ENCODE measurements at places on chromosomes 13 and 19.

- DNase-seq, result no peak
These were observed 3.2 kb upstream of the ZNF154 start for GRCh38 chr19:57712222-57712621.

DNA sequence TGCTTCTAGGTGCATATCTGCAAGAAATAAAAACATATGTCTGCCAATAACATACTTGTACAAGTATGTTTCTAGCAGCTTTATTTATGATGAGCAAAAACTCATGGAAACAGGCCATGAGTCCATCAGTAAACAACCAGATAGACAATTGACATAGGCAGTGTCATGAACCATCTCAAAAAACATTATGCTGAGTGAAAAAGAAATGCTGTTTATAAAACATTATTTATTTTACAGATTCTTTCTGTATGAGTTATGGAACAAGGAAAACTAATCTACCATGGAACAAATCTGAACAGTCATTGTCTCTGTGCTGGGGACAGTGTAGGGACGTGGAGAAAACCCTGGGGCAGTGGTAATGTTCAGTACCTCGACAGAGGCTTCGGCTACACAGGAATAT, 283.9 kb downstream of the UQCRFS1 start:
- no peak for DNase-seq

GRCh38 chr13:95516021-95516420, 36.5 kb upstream of the CLDN10 start:
- no peak for DNase-seq

DNA sequence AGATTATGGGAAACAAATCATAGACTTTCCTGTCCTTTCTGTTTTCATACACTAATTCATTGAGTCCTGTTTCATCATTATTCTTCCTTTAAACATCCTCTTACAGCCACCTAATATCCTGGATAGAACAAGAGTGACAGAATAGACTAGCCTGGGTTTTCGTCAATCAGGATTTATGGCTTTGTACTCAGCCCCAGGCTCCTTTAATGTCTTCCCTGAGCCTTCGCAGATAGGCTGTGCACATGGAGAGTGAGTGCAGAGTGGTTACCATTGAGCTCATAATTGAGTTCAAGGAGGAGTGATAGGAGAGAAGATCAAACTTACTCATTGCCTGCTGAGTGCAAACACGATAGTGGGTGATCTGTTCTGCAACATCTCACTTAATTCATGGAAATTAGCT, 304.9 kb downstream of the TDRD3 start:
- no peak for DNase-seq

- DNase-seq, result peak; percentile 15
These were observed 485.3 kb downstream of the UQCRFS1 start for GRCh38 chr19:28727480-28728159.

GRCh38 chr19:1984357-1984756, 31.2 kb downstream of the BTBD2 start:
- DNase-seq, result no peak

DNA sequence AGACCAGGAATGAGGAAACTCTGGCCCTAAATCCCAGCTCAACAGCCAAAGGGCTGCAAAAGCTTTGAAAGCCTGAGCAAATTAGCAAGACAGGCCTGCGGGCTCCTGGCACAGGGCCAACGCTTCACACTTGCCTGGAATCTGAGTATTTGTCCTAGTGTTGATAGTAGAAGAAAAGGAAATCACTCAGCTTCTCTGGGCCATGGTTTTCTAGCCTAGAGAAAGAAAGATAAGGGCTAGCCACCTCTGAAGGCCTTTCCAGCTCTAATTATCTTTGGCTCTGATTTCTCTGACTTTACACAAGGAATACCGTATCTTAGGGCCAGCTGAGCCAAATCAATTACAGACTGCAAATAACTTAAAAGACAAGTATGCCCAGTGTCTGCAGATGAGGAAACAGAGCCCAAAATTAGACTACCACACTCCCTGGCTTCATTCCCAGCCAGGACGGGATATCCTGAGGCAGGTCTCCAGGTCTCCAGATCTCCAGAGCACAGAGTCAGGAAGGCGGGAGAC, 69.6 kb downstream of the STK24 start:
- DNase-seq, result no peak

DNA sequence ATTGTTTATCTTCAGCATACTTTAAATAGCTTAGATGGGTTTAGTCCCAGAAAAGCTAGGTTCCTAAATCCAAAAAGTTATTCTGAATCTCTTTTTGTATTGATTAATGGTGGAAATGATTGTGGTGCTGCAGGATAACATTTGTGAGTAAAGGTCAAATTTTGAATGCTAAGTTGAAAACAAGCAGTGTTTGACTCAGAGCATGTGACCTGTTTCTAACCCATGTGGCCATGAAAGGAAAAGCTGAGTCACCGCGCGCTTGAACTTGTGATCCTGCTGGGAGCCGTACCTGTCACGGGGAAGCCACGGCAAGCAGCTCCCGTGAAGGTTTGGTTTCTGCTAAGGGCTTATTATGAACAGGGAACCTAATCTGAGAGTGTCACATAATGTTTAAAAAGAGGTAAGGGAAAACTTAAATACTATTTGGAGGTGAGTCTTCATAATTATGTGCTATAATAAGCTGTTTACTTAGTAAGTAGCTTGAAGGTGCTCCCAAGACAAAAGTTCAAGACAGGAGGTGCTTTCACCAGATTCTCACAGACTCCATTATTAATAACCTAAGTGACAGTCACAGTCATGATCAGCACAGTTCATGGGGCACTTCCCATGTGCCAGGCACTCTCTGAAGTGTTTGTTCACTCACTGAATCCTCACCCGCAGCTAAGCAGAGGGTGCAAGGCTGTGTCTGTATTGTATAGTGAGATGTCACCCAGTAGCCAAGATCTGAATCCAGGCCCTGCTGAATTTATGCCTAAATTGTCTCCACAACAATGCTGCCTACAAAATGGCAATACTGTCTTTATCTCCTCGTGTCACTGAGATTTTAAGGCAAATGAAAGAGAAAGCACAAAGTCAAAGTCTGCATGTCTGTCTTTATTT, 286.5 kb downstream of the MYO16 start:
- DNase-seq, result peak; percentile 56

GRCh38 chr19:34669305-34669704, 7.7 kb downstream of the SCGB2B2 start:
- DNase-seq, result no peak
